ENCODE measurements at places on chromosomes 3 and 15.

DNA sequence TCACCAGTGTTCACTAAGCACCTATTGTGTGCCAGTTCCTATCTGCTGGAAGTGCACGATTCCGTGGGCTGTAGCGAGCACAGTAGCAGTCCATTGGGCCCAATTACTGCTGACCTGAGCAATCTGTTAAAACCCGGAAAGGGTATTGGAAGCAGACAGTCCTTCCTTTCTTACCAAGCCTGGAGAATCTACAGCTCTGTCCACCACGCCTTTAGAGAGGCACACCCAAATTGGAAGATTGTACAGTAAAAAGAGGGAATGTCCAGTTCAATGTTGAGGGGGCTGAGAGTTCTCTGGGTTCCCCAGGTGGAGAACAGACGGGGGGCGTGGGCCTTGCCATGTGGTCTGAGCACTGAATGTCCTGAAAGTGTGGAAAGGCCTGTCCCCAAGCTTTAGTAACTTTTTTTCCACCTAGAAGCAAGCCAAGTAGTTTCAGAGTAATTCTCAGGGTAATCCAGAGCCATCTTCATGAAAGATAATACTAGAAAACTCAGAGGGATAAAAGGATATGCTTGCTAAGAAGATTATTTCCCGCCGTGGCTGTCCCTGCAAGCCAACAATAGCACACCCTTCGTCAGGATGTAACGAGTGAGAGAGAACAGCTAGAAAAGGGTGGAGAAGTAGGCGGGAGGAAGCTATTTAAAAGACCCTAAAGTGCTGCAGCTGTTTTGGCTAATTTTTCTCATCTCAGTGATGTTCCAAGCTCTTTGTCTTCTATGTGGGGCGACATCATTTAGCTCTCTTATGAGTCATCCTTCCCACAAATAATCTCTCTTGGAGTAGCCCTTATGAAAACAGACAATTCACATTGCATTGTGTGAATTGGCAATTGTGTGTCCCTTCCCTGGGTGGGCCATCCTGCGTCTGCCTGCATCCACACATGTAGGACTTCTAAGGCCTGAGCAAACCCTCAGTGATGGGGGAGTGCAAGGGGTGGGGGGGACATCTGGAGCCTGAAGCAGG lies 181.0 kb downstream of the ATG7 start:
- peak; percentile 23 for DNase-seq

- no peak for DNase-seq
These were observed 1001.4 kb downstream of the SQOR start for GRCh38 chr15:46636206-46636605.

- no peak for DNase-seq
These were observed 15.7 kb upstream of the RBP2 start for GRCh38 chr3:139491966-139492365.

DNA sequence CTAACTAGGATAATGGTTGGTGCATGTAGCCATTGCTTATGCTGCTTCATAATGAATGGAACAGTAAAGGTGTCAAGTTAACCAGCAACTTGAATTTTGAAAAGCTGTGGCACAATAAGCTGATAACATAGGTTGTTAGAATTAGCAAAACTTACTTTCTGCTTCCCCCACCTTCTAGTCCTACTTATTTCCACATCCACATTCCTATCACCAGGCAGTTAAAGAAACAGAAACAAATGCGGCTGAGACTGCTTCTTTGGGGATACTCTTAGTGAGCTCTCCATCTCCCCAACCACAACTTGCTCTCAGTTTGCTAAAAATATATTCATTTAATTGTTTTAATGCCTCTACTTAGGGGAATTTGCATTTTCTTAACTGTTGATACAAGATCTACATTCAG lies 215.1 kb downstream of the TIGIT start:
- DNase-seq = no peak

- DNase-seq = no peak
These were observed 38.8 kb upstream of the PCSK6 start for GRCh38 chr15:101528108-101528916.

DNA sequence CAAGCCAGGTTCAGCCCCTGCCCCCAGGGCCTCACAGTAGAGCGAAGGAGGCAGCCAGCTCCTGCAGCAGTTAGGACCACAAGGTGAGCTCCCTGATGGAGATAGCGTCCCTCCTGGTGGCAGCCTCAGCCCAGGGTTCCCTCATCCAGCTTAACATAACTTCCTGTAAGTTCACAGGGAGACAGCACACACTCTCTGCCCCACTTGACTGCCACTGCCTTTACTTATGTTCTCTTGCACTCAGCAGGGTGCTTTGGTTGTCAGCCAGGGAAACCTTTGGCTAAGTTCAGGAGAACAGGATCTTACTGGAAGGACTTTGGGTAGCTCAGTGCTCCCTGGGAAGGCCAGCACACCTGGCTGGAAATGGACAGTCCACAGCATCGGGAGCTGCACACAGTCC lies 10.9 kb downstream of the KBTBD13 start:
- DNase-seq = no peak

DNA sequence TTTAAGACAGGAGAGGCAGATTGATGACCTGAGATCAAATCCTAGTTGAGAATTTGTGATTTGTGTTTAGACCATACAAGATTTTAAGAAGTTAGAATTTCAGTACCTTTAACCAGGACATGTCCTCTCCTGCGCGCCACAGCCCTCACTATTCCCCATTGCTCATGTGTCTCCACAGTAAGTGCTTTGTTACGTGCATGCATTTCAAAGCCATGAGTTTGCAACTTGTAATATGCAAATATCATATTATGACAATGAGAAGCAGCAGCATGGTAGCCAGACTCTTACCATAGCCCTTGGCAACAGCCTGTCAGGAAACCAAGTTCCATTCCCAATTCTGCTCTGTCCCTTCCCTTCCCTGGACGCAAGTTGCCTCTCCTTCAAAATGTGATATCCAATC lies 73.3 kb upstream of the ATP13A5 start:
- DNase-seq = no peak

- DNase-seq = no peak
These were observed 661.1 kb downstream of the MAGI1 start for GRCh38 chr3:65377637-65378036.

DNA sequence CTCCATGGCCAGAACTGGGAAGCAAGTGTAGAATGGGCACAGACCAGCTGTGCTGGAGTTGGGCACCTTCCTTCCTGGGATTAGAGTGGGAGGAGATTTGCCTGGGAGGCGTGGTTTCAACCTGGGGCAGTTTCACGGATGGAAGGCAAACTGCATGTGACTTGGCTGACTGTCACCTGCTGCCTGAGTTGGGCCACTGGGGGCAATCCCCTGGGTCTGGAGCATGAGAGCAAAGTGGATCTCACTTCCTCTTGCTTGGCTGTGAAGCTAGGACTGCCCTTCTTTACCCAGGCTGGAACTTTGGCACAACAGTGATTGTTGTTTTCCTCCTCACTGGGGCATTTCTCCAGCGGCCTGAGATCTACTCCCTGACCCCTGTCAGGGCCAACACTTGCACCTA lies 1247.0 kb upstream of the EPHA6 start:
- no peak for DNase-seq

Data from GM04503 (cell line).